ENCODE measurements at places on chromosomes 7 and 10.

GRCh38 chr7:81473236-81473635, 296.6 kb downstream of the HGF start:
- DNase-seq = no peak

- no peak for DNase-seq
These were observed 180.3 kb downstream of the NPSR1 start for GRCh38 chr7:34838329-34838728.

DNA sequence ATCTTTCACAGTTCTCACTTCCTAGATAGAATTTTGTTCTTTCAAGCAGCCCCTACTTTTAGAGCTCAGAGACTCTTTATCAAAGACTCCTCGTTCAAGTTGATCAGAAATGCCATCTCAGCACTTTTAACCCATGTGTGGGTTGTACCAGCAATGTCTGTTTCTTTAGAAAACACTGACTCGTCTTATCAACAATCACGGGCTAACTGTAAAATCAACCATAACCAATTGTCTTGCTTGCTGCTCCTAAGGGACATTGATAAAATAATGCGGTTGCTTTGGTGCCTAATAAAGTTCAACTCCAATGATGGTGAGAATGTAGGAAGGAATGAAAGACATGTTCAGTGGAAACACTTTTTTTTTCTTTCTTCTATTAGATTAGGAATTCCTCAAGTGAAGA, 12.9 kb upstream of the CDK6 start:
- no peak for DNase-seq

GRCh38 chr10:71678057-71678805, 41.3 kb downstream of the C10orf105 start:
- DNase-seq = no peak

- DNase-seq = no peak
These were observed 38.8 kb upstream of the SEPTIN7 start for GRCh38 chr7:35761871-35762677.

GRCh38 chr7:29806208-29806994, at the start of gene WIPF3:
TSS of gene WIPF3 (plus strand) at chr7:29806508. CDS start at chr7:29834725, 28,217 bp downstream.
- DNase-seq = no peak

DNA sequence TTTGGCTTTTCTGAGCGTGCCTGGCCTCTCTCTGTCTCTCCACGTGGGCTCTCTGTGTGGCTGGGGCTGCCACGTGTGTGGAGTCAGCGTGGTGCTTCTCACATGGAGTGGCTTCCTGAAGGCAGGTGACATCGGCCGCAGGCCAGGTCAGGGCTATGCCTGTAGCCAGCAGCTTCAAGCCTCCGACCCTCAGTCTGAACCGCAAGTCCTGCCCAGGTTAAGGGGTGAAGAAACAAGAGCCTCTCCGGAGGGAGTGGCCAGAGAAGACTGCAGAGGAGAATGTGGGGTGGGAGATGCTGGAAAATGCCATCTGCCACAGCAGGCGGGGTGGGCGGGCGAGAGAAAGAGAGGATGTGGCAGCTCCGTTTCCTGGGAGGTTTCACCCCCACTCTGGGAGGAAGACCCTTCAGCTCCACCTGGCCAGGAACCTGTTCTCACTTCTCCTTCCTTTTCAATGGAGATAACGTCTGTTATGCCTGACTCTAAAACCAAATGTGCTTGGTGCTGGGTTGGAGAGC, 14.3 kb upstream of the VIPR2 start:
- DNase-seq = no peak

DNA sequence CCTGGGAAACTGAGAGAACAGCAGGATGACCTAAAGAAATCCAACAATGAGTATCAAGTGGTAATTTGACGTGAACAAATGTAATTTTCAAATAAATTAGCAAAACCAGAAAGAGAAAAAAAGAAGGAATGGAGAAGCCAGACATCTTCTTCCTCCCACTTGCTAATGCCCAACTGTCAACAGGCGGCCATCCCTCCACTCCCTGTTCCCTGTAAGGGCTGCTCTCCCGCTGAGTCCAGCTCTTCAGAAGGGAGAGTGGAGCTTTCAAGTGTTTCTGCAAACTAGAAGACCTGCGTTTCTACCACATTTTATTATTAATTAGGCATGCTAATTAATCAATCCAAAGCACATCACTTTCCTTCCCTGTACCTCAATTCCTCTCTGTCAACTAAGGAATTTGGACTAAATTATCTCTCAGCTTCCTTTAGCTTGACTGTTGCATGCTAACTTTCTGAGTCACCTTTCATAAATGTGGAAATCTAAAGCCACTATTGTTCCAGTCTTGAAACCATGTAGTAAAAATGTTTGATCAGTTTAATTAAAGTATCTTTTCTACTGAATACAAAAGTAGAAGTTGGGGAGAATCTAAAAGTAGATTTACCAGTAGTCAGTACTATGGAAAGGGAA, 48.4 kb upstream of the CUL1 start:
- DNase-seq = no peak

- DNase-seq = peak; percentile 83
These were observed 97.9 kb upstream of the IKZF1 start for GRCh38 chr7:50206453-50207250.

GRCh38 chr7:96169439-96169838, 152.5 kb downstream of the SLC25A13 start:
- no peak for DNase-seq

GRCh38 chr7:155984609-155985405, 172.5 kb upstream of the SHH start:
- DNase-seq = no peak

DNA sequence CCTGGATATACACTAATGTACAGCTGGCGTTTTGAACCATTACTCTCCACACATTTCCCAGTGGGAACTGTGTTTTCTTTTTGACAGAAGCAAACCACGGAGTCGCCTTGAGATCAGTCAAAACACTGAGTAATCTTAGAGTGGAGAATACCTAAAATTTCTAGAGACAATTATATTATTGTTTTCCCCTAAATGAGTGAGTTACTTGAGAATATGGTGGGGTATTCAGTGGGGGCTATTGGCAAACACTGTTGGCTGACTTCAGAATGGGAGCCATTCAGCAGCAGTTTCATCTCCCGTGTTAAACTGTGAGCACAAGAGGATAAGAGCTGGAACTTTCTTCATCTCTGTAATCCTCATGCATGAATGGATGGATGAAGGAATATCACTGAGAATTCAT, 6.2 kb downstream of the IL2RA start:
- DNase-seq = no peak

DNA sequence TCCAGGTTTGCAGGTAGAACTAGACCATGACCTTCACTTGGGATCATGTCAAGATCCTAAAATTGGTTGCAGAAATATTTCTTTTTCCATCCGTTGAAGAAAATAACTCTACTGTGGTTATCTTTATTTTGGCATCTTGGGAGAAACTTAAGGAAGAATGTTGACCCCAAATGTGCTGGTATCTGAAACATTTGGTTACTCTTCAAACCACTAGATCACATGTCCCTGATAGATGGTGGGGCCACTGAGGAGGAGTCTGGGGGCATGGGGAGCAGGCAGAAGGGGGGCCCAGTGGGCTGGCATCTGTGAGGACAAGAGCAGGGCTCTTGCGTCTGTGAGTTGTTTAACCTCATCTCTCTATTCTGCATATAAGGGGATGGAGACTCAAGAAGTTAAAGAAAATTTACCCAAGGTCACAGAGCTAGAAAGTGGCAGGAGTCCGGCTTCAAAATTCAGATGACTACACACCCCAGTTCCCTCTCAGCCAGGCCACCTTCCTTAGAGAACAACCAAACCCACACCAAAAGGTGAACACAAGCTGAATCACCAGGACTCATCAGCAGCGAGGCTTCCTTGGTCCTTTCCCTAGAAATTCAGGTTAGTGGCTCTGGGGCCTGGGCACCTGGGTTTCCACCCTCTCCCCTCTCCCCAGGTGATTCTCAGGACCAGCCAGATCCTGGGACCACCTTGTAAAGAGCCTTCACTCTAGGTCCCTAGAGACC, 40.6 kb upstream of the SRGN start:
- no peak for DNase-seq

GRCh38 chr10:48649349-48649944, 35.2 kb upstream of the WDFY4 start:
- DNase-seq = no peak

DNA sequence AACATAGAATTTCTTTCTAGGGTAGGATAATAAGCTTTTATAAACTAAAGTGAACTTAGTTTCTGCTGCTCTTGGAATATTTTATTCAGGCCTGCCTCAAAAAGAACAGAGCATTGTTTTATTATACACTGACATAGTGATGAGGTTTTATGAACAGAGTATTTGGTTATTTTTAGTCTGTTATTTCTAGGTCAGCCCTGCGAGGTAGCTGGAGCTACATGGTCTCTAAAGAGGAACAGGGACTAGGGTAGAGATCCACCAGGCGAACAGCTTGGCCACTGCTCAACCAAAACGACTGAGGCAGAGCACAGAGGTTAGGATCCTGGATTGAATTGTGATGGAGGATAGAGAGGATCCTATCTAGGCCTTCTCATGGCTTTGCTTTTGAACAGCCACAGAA, 53.0 kb downstream of the MKX start:
- no peak for DNase-seq

- peak; percentile 1 for DNase-seq
These were observed 23.7 kb upstream of the MRC1 start for GRCh38 chr10:17785276-17785930.

DNA sequence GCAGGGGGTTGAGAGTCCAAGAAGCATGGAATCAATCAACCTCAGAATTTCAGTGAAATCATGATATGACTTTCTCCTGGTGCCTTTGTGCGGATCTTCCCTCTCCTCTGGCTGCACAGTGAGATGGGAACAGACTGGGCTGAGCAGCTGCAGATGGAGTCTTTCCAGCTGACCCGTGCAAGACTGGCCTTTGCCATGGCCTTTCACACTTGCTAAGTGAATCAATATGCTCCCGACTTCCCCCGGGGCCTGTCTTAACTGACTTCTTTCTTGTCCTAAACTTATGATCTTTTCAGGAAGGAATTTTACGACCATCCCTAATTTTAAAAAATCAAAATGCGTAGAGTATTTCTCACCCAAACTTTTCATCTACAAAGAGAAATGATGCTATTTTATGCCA, 469.9 kb downstream of the GALNT17 start:
- no peak for DNase-seq

DNA sequence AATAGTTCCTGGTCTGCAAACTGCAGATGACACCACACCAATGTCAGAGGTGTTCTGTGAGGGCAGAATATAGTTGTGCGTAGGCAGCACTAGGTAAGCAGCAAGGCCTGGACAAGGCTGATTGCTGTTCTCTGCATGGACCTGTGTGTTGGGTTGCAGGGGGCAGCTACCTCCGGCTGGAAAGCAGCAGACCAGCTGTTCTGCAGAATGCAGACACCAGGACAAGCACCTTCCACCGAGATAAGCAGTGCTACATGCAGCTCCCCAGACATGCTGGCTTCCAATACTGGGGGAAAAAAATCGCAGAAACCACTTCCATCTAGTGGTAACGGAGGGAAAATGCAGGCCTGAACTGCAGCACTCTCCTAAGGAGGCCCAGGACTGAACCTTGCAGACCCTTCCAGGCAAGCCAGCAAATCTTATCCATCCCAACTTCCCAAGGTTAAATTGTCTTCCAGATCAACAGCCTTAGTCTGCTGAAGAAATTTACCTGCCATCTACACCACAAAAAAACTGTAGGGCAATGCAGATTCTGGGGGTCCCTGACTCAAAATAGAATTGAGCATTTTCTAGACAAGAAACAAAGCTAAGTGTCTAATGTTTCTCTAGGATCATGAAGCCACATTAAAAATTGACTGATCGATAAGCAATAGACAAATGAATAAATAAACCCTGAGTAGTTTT, 50.5 kb upstream of the COBL start:
- peak; percentile 30 for DNase-seq

GRCh38 chr7:158176561-158177173, 411.0 kb downstream of the PTPRN2 start:
- DNase-seq = no peak

DNA sequence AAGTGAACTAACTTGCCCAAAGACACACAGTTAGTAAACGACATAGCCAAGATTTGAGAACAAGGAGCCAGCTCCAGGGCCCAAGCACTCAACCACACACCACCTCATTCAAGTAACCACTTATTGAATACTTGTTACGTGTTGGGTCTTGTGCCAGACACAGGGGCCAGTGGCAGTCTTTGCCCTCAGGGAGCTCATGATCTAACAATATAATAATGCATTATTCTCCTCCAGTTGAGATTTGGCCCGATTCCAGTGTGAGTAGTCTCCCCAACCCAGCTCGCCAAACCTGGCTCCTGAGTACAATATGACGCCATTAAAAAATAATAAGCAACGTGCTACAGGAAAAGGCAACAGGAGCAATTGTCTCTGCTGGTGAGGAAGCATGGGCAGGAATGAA, 14.4 kb upstream of the STK17A start:
- DNase-seq = no peak

GRCh38 chr10:5105626-5106025, 11.4 kb downstream of the AKR1C3 start:
- no peak for DNase-seq

DNA sequence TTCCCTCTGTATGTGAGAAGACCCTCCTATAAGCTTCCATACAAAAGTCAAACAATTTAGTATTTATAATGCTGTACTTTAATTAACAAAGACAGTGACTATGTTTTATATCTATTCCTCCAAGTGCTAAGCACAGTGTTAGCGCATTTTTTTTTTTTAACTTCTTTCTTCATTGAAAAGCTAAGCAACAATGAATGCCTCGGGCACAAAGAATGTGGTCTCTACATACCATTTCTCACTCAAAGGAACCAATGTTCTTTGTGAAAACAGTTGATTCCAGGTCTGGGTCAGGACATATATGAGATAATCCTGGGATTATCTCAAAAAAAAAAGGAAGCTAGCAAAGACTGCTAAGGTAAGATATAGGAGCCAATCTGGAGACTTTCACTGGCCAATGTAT, 26.2 kb upstream of the REEP3 start:
- no peak for DNase-seq

DNA sequence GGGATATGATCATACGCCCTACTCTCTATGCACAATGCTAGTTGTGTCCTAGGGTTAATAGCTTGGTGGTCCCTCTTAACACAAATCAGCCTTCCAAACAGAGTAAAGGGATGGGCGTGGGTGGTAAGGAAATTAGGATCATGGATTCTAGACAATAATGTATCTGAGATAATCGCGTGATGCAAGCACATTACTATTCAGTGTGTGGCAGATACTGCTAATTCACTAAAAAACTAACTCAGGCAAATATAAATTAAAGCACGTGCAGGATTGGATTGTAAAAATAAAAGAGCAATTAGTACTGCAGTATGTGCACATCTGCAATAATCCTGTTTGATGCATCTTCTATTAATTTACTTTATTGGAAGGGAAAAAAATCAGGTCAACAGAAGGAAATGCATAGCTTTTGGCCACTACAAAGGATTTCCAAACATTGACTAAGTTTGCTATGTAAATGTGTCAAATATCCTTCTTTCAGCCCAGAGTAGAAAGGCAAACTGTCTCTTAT, 22.0 kb downstream of the TWIST1 start:
- no peak for DNase-seq

- DNase-seq = no peak
These were observed 177.3 kb downstream of the NSUN6 start for GRCh38 chr10:18474118-18474455.

DNA sequence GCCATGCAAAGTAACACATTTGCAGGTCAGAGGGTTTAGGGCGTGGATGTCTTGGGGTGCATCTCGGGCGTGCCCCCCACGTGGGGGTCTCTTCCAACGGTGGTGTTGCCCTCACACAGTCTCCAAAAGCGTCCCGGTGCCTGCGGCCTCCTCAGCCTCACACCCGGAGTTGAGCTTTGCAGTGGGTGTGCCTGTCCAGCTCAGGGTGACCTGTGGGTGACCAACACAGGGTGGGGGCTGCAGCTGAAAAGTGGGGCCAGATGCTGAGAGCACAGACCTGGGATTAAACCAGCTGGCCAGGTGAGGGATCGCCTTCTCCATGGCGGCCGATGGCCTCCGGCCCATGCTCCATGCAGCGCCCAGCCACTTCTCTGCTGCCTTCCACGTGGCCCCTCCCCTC, 63.1 kb downstream of the PWWP2B start:
- DNase-seq = no peak
